ENCODE measurements at places on chromosomes 6 and 20. TPM values are rescaled to one million over a fixed set of nuclear protein-coding genes. Genes with fewer than 3 reads are reported as not detected.

DNA sequence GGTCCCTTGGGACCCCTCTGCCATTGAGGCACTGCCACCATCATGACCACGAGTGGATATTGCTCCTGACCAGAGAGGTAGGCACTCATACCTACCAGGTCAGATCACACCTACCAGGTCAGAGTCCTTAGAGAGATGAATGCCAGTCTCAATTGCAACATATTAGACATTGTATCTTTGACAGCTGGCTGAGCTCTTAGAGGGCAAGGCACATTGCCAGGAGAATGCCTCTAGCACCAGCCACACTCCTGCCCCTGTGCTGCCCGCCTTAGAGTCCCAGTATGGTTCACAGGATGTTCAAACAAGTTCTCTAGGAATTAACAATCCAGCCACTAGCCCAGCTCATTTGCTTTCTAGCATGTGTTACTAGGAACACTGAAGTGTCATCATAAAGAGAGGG is 65.9 kb downstream of the TMEM244 start:
- no peak for DNase-seq

Gene PRL
- 0.39 TPM for total RNA-seq

Gene ZSCAN9
- total RNA-seq = 9.9 TPM

Gene FOXS1
- total RNA-seq = 1.4 TPM

DNA sequence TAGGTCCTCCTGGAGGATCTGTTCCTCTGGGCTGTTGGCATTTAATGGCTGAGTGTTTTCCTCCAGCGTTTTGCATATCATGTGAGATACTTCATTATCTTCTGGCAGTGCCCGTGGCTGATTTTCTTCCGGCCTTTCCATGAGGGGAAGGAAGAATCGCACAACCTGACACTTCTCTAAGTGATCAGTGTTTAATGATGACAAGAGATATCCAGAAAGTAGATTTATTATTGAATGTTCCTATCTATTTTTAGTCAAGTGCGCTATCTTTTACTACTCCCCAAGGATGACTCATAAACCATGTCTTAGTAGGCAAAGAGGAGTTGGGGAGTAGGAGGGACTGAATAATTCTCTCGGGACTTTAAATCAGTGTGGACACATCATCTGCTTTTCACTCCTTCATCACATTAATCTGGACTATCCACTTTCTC is 149.7 kb downstream of the PLCB4 start:
- no peak for DNase-seq

Gene TRIM15
- total RNA-seq = 1.4 TPM

Gene HLA-DRB5
- 0.79 TPM for total RNA-seq

DNA sequence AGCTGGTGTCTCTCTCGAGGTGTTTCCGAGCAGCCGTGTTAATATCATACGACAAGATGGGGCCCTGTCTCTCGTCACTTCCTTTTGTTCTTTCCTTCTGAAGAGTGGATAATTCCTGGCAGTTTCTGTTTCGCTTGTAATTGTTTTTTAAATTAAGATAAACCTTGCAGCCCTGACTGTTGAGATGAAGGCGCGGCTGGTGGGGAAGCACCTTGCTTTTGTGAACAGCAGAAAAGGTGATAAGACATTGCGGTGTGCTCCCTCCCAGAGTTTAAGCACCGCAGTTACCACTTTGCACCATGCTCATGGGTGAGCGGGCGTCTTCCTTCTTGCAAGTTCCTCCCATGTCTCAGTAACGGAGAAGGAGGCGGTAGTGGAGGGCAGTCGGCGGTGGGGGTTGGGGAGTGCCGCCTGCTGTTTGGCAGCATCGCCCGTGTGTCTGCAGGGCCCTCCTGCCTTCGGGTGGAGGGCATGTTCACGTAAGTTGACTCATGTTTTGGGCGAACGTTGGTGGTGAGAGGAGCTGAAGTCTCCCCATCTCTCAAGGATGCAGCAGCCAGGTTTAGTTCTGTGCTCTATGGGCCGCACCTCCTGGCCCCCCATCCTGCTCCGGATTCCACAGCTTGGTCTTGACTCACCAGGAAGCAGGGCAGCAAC is 345.9 kb downstream of the TAF4 start:
- DNase-seq = no peak

DNA sequence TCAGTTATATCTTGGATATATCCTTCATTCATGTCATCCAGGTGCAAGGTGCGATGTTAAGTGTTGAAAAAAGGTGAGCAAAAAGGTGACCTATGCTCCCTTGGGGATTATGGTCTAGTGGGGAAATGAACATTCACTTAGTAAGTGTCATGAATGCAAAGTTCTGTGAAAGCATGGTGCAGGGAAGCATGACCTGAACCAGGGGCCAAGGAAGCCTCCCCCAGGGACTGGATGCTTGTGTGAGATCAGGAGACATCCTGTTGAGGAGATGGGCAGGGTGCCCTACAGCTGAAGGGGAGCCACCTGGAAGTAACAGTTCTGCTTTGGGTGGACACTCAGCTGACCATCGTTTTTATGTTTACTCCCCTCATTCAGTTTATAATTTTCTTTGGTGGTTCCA is 179.5 kb downstream of the SYNDIG1 start:
- DNase-seq = no peak

GRCh38 chr6:25992413-25993340 is 30.1 kb downstream of the TRIM38 start:
- DNase-seq = peak; percentile 95

GRCh38 chr6:9711365-9711764 is 703.5 kb downstream of the TFAP2A start:
- no peak for DNase-seq

Gene BTN1A1
- total RNA-seq = not detected

GRCh38 chr6:39082310-39082709 is 32.7 kb downstream of the SAYSD1 start:
- no peak for DNase-seq

- peak; percentile 67 for DNase-seq
Measured at GRCh38 chr6:3356056-3356823, 97.5 kb downstream of the PSMG4 start.

- DNase-seq = no peak
Measured at GRCh38 chr6:75268988-75269354, 15.6 kb downstream of the TMEM30A start.

DNA sequence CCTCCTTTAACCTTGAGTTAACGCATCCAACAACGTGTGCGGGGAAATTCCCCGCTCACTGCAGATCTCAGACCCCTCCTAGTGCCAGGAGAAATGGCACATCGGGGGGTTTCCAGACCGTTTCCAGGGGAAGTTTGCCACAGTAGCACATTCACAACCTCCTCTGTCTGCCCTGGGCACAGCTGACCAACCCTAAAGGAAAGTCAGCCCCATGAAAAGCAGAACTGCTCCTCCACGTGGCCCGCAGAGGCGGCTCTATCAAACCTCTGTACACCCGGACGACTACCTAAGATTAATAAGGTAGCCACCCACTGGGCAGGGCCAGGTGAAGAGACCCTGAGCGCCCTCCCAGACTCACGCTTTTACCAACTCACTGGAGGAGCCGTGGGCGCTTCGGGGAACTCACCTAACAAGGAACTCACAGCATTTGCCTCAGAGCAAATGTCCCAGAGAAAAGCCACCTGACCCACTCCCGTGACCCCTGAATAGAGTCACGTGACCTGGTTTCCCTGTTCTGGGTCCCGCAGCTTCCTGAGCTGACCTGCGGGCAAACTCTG is 93.1 kb downstream of the PRND start:
- DNase-seq = no peak

Data from skin of body (tissue), 3 donors.